Muscle of leg (tissue), 16 donors: ENCODE measurements at places on chromosomes 2 and 18. TPM values are rescaled to one million over a fixed set of nuclear protein-coding genes. Genes with fewer than 3 reads are reported as not detected.

TMEFF2 gene
- total RNA-seq, result 7.7 TPM

- DNase-seq, result peak; percentile 25
These were observed 4.2 kb downstream of the CLK1 start for GRCh38 chr2:200860092-200860795.

DNA sequence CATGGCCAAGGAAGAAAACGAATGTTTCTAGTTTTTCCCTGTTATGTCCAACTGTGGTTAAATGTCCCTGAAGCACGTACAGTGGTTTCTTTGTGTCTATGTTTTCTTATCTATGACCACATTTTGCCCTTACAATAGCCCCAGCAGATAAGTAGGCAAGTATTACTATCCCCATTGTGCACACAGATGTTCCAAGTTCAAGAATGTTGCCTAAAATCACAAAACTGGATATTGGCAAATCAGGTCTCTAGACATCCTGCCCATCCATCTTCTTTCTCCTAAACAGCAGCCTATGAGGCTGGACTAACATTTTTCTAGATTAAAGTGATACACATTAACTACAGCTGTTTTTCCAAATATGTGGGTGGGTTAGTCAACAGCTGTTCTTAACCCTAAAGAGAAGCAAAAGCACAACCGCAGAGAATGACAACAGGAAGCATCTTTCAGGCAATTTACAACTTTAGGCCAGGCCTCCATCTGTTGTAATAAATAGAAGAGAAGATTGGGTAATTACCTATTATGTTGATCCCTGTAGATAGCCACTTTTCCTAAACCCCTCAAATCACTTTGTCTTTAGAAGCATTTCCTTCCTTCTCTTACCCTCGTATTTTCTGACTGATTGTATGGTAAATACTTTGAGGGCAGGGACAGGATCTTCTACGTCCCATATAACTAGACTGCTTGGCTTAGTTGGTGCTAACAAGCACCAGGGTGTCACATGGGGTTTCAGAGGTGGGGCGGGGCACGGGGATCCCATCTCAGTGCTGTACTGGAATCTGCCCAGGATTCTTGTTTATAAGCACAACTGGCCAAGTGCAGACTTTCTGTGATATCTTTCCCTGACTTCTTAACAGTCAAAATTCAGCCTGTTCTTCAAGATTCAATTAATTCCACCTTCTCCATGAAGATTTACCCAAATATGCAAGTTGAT, 132.1 kb upstream of the SETBP1 start:
- DNase-seq, result peak; percentile 69

DNA sequence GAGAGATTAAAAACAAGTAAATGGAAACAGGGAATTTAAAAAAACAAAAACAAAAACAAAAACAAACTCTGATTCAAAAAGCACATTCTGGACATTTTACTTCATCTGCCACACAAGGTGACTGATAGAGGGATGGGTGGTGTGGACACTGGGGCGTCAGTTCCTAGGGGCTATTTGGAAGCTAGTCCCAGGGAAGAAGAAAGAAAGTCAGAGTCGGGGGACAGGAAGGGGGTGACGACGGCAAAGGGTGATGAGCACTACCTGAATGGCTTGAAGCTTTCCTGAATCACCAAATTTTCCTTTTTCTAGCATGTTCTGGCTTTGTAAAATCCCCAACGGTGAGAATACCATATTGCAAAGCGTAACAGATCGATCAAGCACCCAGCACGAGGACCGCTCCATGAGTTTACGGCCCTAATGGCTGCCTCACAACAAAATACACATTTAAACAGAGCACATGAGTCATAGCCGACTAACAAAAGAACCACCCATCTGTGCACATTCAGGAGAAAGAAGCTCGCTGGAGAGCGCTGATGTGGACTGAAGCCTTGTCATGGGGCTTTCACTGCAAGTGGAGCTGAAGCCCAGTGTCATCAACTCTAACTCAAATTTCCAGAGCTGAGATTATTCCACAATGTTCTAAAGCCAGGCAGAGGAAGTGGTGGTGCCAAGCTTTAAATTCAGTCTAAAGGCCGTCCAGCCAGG, 178.9 kb downstream of the LNPK start:
- DNase-seq, result peak; percentile 61

- DNase-seq, result no peak
These were observed 240.0 kb downstream of the LOXHD1 start for GRCh38 chr18:46416706-46417638.

- DNase-seq, result no peak
These were observed 35.4 kb downstream of the BABAM2 start for GRCh38 chr2:27925766-27926472.

ADRA2B gene
- 2.3 TPM for total RNA-seq

POLE4 gene
- total RNA-seq, result 56.9 TPM

DNA sequence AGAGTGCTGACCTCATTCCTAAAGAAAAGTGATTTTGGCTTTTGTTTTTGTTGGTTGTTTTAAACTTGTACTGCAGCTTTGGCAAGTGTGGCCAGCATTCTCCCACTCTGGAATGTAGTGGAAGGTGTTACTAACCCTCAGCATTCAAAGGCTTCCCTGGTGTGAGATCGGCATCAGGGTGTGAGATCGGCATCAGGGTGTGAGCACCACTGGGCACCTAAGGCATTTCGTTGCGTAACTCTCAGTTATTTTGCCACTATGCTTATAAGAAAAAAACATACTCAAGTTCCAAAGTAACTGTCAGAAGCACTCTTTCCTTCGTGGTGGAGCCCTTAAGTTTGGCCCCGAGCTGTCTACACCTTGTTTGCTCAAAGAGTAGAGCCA, 1.7 kb downstream of the CYBRD1 start:
- DNase-seq, result peak; percentile 39

VIT gene
- total RNA-seq, result 9.6 TPM

DNA sequence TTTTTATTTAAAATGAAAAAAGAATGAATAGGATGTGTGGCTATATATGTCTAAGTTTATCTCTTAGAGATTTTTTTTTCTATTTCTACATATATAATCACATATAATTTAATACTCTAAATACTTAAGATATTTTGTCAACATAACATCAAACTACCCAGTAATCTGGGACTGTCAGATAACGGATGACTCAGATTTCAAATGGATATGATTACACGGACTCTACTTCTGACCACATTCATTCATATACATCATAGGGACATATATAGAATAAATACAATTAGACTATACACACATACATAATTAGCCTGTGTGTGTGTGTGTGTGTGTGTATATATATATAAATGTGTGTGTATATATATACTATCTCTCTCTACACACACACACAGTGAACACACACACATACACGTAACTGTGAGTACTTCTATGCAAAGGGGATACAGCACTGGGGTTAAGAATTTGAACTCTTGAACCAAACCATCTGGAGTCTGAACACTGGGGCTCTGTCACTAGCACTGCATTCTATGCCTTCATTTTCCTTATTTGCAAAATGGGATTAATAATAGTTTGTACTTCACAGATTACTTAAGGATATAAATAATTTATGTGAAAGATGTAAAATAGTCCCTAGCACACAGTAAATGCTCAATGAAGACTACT, 59.5 kb downstream of the CHN1 start:
- DNase-seq, result no peak

GRCh38 chr2:83068714-83069113, 1390.4 kb downstream of the SUCLG1 start:
- DNase-seq, result no peak

INPP5D gene
- 4.3 TPM for total RNA-seq

GRCh38 chr2:65939687-65940086, 495.2 kb upstream of the MEIS1 start:
- DNase-seq, result no peak

DNA sequence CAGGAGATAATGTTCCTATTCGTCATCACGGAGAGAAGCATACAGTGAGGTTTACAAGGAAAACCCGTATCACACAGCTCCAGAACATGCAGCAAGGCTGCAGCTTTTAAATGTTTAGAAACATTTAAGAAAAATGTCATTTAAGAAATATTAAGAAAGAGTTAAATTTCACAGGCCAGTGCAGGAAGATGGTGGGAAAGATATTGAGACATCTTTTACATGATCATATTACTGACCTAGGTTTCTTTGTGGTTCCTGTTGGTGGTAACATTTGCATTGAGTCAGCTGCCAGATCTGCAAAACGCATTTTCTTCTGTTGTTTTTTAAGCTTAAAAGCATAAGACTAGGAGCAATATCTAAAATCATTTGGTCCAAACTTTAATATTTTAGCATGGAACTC, 44.9 kb downstream of the CPO start:
- DNase-seq, result peak; percentile 29

DNA sequence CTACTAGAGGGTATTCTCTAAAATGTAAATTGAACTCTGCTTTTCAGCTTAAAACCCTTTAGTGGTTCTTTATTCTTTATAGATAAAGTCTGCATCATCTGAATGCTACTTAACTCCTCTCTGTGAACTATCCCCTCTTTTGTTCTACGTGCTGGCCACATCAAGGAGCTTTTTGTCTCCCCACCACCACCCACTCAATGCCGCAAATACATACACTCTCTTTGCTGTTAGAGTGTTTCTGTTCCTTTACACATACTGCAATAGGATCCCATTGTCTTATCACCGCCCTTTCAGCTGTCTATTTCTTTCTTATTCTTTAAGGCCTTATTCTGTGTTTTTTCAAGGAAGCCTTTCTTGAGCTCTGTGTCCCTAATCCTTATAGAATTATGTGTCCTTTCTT, 83.3 kb downstream of the EML4 start:
- DNase-seq, result no peak

DNA sequence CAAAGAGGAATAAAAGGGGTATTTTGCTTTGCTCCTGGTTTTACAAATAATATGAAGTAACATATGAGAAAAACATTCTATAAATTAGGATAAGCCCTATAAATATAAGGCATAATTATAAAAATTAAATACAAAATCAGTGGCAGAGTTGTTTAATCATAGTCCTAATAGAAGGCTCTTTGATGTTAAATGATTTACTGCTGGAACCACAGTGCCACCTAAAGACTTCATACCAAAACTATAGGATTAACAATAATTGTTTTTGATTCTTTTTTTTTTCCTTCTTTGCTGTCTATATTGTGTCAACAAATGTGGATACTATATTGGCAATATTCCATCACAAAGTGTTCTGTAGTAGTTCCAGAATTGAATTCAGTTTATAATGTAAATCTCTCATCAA, 837.7 kb upstream of the SLC39A10 start:
- DNase-seq, result peak; percentile 9

GRCh38 chr18:50441016-50441415, 66.2 kb downstream of the SKA1 start:
- DNase-seq, result no peak

MRO gene
- total RNA-seq, result 0.22 TPM

DNA sequence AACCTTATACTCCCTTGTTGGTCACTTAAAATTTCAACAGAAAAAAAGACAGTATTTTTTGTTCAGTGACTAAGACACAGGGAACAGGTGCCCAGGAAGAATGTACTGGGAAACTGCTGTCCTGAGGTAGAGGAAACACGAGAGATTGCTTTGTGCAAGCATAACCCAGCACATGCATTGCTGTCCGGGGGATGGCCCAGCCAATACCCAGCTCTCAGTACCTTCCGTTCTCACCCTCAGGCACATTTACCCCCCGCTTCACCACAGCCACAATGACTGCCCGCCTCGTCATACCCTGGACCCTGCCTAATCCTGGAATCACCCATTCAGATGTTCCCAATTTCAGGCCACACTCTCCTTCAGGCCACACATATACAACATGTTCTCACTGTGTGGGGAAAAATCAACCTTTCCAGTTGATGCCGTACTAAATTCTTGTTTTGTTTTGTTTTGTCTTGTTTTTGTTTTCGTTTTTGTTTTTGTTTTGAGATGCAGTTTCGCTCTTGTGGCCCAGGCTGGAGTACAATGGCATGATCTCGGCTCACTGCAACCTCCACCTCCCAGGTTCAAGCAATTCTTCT, 140.7 kb downstream of the ESCO1 start:
- no peak for DNase-seq

GRCh38 chr18:24230766-24231165, 91.9 kb downstream of the CABYR start:
- DNase-seq, result no peak

- no peak for DNase-seq
These were observed 27.5 kb upstream of the MSGN1 start for GRCh38 chr2:17788773-17789172.

DNA sequence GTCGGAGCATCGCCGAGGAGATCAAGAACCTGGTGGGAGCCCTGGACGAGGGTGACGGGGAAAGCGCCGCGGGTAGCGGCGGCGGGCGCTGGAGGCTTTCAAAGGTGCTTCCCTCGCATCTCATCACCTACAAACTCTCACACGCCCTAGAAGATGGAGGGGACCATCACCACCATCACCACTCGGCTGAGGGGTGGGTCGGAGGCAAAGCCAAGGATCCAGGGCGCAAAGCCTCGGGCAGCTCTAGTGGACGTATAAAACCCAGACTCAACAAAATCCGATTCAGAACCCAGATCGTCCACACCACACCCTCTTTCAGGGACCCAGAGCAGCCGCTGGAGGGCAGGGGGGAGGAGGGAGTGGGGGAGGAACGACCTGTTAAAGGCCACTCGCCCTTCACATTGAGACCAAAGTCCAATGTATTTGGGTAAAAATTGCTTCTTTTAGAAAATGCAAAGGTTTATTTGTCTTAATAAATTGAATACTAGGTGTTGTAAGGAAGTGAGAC, 1.5 kb downstream of the SOWAHC start:
- no peak for DNase-seq

KYNU gene
- total RNA-seq, result 0.84 TPM

CXCR2 gene
- 0.04 TPM for total RNA-seq

CCBE1 gene
- total RNA-seq, result 2.8 TPM

PLEKHA3 gene
- total RNA-seq, result 11.4 TPM

ARL4C gene
- 1.8 TPM for total RNA-seq
